ENCODE measurements at places on chromosomes 13 and 19.

GRCh38 chr13:79434556-79434955 is 28.5 kb upstream of the RBM26 start:
- DNase-seq: peak; percentile 55

- DNase-seq: no peak
Measured at GRCh38 chr19:30481063-30481462, 108.9 kb downstream of the ZNF536 start.

- no peak for DNase-seq
Measured at GRCh38 chr19:49968279-49968922, 7.4 kb upstream of the SIGLEC11 start.

DNA sequence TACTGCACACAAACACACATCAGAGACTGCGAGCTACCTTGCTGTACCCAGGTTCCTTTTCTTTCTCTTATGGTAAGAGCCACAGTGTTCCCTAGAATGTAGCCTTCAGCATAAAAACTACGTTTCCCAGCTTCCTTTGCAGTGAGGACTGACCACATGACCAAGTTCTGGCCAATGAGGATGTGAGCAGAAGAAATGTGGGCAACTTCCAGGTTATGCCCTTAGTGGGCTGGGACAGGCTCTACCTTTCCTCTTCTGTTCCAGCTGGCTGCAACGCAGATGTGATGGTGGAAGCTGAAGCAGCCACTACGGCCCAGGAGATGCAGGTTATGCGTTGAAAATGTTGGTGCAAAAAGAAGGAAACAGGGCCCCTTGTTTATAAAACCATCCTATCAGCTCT is 27.5 kb downstream of the VRK3 start:
- no peak for DNase-seq

Measured in HFFc6 (cell line).